ENCODE measurements at places on chromosomes 3 and 15.
A peak's percentile ranks its signal among the peaks of the same experiment; 100 is the strongest.

- no peak for DNase-seq
Observed at GRCh38 chr3:44827196-44827595, 34.5 kb upstream of the TMEM42 start.

DNA sequence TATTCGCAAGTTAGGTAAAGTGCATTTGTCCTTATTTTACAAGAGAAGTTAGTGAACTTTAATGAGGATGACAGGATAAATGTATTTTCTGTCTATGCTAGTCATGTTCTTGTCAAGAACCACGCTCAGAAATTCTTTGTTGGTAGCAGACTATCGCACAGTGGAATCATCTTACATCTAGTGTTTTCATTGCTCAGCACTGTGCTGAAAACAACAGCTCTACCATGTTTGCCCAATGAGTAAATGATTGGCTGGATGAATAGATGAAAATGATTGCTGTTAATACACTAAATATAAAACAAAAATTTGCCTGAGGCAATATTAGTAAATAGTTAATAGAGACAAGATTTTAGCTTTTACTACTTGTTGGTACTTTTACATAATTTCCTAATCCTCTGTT lies 265.3 kb upstream of the GOLIM4 start:
- no peak for DNase-seq

DNA sequence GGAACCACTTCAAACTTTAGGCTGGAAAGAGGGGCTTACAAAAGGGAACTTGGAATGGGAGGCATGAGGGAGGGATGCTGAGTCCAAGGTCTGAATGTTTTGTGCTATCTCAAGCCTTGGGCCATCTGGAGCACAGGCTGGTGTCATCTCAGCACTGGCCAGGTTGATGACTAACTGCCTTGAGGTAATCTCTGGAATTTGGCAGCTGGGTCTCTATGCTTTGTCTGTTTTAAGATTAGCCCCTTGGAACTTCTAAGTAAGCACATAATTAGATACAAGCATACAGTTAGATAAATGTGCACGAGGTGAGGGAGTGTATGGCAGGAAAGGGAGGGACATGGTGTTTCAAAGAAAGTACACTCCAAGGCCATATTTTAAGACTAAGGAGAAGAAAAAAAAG lies 252.4 kb upstream of the CCDC54 start:
- no peak for DNase-seq

DNA sequence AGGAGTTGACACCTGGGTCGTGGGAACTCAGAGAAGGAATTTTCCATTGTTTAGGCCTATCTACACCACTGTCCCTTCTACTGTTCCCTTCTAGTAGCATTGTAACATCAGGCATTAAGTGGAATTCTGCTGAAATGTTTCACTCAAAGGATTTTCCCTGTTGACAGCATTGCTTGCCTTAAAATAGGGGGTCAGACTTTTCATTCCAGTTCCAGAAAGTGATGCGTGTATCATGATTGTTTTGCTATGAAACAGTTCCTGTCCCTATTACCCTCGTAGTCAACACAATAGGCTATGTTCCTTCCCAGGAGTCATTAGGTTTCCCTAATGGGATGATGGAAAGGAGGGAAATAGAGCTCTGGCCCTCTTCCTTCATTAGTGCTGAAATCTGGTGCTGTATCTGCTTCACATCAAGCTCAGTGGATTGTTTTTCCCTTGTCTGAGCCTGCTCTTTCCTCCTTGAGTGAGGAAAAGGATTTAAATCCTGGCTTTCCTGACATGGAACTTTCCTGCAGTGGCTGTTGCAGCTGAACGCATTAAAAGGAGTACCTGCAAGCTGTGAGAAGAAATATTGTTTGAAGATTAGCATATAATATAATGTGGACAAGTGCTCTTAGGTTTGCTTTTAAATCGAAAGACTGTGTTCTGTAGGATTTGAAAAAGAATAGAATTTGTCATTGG lies 195.9 kb downstream of the KLHL25 start:
- DNase-seq = no peak

DNA sequence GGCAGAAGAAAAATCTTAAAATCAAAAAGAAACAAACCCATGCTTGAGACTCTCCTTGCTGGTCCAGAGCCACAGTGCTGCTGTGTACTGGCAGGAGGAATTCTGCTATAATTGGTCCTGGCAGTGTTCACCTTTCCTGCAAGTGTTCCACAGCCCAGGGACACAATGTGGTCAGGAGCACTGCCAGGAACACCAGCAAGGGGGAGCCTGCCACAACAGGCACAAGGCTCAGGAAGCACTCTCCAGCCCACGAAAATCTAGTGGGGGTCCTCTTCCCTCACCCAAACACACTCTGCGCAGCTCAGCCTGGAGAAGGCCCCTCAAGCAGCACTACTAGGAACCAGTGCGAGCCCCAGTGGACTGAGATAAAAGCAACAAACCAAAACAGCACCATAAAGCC lies 92.9 kb downstream of the UBE3A start:
- peak; percentile 6 for DNase-seq

DNA sequence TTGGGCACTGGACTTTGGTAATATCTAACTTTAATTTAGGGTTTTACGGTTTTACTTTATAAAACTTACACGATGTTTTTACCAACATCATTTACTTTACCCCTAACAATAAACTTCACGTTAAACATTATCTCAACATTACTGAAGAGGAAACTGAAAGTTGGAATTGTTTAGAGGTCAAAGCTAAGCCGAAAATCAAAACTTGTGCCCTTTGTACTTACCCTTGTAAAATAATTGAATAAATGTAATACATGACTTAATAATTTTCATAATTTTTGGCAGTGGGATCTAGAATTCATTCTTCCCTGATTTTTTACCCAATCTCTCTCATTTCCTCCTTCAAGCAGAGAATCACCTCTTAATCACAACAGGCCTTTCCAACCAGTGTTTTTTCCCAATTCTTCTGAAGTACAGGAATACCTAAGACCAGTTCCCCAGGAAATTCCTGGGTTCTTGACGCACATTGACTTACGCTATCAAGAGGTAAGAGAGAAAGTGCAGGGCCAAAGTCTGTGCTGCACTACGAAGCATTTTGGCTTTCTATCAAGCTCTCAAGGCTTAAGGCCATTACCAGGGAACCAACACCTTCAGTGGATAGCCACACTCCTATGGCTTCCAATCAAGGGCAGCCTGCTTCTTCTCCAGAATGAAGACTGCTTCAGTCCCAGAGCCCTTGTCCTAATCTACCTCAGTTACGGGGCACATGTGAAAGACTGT lies 11.9 kb upstream of the SEMA6D start:
- no peak for DNase-seq

DNA sequence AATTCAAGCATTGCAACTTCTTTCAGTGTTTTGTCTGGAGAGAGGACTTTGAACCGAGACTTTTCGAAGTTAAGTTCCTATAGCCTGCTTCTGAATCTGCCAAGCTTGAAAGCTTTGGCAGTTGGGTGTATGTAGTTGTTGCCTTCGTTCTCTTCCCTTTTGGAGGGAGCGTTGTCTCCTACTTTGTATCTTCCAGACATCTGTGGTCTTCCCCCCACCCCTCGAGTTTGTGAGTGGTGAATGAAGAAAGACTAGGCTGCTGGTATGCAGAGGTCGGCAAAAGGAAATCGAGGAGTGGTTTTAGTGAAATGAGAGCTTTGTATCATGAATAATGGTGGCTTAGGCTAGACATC lies 1.3 kb downstream of the CTNNB1 start:
- DNase-seq = no peak

DNA sequence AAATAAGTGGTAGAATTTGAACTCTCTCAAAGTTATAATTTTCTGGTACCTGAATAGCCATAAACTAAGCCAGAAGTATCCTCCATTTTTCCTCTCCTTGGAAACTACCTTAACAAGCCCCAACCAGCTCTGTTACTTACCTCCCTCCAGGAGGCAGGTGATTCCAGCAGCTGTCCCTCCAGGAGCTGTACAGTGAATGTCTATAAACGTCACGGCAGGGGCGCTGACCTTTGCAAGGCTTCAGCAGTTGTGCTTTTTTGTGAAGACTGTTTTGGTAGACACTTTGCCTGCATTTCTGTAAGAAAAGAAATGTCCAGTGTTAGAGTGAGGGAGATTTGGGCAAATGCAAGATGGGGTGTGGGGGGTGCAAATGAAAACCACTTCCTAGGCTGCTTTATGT lies 67.2 kb downstream of the LEO1 start:
- no peak for DNase-seq

GRCh38 chr15:44427756-44428724 lies 611 bp downstream of the CTDSPL2 start:
- DNase-seq = no peak

- DNase-seq = no peak
Observed at GRCh38 chr3:64303881-64304280, 78.6 kb upstream of the PRICKLE2 start.

- DNase-seq = no peak
Observed at GRCh38 chr3:164832216-164832615, 246.1 kb downstream of the SI start.

DNA sequence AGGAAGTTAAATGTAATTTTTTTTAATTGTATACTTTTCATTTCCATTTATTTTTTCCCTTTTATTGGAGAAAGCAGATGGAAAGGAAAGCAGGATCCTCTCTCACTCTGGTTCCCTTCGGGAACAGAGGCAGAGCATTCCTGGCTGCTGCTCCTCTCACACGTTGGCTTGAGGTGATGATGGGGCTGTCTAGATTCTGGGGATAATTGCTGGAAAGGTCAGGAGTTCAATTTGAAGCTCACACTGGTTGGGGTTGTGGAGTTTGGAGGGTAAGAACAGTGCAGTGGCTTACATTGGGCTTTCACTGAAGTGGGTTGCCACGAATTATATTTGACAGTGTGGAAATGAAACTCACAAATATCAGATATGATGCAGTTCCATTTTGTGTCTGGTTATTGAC lies 57.6 kb downstream of the RARB start:
- no peak for DNase-seq

DNA sequence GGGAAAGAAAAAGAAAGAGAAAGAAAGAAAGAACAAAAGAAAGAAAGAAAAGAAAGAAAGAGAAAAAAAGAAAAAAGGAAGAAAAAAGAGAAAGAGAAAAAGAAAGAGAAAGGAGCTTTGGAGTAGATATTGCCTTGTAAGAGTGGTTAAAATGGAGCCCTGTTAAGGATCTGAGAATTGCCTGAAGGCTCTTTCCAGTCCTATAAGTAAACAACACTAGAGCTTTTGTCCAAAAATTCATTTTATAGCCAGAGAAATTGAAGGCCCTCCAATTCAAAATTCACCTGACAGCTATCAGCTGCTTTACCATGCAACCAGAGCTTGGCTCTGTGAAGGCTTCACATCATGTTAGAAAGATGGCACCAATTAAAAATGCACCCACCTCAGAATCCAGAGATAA lies 102.1 kb upstream of the FRMD4B start:
- no peak for DNase-seq

DNA sequence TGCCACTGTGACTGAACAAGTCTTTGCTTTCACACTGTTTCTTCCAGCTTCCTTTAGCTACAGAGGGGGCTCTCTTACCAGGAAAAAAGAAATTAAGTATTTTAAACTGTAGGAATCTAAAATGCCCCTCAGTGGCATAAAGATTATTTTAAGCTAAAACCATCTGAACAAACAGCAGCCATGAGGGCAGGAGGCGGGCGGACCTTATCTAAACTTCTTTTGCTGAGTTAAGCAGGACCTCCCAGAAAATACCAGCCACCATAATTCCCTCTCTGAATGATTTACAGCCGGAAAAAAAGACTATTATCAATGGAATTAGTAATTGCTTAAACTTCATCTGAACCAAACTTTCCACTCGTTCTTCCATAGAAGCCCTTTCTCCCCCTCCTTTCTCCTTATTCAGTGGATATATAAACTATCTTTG lies 5.2 kb upstream of the TOPAZ1 start:
- DNase-seq = no peak

GRCh38 chr3:153762411-153763235 lies 358.6 kb upstream of the ARHGEF26 start:
- DNase-seq = no peak

GRCh38 chr3:151100076-151100475 lies 14.6 kb downstream of the MED12L start:
- no peak for DNase-seq

DNA sequence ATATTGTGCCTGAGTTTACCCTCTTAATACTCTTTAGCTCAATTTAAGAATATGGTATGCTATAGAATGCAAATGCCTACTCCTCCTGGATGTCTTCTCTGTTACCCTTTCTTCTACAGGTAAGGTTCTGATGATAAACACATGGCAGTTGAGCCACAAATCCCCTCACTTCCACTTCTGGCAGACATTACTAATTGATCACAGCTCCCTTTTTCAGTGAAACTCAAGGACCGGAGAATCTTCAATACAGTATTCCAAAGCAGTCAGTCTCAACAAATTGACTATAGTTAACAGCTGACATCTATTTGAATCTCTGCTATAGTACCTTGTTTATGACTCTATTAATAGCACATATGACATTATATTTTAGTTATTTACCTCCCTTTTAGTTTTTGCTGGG lies 232.1 kb upstream of the ADAMTS9 start:
- DNase-seq = no peak

GRCh38 chr15:58396181-58396580 lies 35.6 kb upstream of the LIPC start:
- no peak for DNase-seq

- no peak for DNase-seq
Observed at GRCh38 chr15:75989045-75989444, 23.2 kb downstream of the NRG4 start.

GRCh38 chr3:125140818-125141595 lies 71.5 kb downstream of the SLC12A8 start:
- no peak for DNase-seq

DNA sequence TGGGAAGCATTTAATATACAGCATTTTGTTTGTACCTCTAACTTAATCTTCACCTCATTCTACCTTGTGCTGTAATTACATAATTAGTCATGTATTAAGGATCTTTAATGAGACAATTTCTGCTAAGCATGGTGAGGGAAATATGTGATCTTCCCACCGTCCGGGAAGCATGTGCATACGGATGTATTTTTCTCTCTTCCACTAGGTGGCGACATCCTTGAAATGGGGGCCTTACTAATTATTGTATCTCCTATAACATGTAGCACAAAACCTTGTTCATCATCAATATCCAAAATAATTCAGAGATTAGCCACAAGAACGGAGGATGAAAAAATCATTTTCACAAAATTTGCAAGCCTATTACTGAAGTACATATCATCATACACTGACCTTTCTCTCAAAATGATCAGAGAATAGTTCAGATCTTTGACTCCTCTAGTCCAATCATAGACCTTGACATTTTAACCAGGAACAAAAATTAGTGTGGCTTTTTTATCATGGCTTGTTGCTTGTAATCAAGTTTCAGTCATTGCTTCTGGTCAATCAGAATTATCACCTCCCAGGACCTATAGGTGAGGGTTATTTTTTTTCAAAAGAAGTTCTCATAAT lies 148.9 kb upstream of the GBE1 start:
- DNase-seq = no peak

DNA sequence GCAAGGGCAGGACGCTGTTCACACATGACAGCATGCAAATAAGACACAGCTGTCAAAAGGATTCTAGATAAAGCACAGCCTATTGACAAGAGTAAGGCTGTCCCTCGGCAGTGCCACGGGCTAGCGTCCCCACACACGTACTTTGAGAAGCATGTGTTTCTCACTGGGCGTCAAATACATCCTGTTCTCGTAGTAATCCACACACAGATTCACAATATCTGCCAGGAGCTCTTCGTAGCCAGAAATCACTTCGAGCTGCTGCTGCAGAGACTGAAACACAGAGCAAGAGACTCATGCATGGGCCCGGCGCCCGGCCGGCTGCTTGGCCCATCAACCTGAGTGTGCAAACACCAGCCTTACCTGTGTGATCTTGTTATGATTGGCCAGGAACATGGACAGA lies 41.1 kb downstream of the CYFIP1 start:
- no peak for DNase-seq

GRCh38 chr3:42300013-42300412 lies 34.0 kb upstream of the CCK start:
- DNase-seq = no peak

All from nucleus accumbens (tissue), 56 donors.